ENCODE measurements at places on chromosomes 6 and 20.

GRCh38 chr20:38307371-38308046, 3.6 kb downstream of the BPI start:
- DNase-seq: no peak

DNA sequence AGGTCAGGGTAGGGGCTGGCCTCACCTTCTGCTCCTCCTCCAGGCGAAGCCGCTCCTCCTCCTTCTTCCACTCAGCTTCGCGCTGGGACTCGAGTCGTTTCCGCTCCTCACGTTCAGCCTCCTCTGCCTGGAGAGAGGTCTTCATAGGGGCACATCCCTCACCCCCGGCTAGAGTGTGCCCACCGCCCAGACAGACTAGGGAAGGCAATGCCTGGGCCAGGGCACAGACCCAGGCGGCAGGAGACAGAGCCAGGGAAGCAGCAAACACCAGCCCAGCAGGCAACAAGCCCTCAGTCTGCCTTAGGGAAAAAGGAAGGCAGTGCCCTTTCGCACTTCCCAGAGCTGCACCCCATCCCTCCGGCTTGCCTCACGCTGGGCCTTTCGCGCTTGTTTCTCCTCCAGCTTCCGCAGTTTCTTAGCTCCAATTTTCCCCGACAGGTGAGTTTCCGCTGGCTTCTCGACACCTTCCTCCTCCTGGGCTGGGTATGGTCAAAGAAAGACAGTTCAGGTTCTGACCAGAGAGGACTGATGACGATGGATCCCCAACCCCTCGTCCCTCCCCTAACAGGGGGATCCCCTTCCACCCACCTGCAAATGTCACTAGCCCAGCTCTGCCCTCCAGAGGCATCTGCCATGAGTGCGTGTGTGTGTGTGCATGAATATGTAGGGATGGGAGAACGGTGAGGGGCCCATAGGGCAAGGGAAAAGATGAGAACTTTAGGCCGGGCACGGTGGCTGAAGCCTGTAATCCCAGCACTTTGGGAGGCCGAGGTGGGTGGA, 4.3 kb downstream of the DDRGK1 start:
- DNase-seq: no peak

DNA sequence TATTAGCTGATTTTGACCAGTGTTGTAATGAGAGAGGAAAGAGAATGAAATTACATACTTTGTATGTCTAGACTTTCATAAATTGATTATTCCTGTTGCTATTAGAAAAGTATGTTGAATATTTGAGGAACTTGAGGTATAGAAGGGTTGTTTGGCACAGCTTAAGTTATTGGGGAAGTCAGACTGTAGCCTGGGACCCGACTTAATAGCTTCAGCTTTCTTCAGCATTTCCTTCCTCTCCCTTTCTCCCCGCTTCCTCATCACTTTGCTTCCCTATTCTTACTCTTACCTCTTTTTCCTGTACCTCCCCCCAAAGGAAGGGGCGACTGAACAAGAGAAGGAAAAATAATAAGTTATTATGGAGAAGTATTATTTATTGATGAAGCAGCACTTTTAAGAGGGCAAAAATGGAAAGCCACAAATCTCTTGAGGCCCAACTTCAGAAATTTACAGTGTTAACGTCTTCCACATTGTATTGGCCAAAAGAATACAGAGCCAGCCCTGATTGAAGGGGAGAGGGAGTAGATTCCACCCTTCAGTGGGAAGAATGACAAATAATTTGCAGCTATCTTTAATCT, 7.4 kb downstream of the SENP6 start:
- no peak for DNase-seq

- DNase-seq: no peak
Measured at GRCh38 chr6:88890860-88891845, 72.3 kb downstream of the RNGTT start.

DNA sequence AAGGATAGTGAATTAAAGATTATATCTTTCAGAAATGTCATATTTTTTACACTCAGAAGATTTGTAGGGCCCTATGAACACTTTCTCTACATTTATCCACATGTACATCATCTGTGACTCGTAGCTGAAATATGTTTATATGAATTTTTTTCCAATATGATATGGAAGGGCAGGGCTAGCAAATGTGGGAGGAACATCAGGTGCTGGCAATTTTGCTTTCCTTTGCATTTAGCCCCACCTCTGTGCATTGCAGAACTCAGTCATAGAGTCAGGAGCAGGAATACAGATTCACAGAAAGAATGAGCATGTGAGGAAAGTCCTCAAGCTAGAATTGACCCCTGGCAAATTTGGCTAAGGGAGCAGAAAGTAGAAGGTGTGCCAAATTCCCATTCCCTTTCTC, 129.9 kb downstream of the CRYBG1 start:
- DNase-seq: no peak

DNA sequence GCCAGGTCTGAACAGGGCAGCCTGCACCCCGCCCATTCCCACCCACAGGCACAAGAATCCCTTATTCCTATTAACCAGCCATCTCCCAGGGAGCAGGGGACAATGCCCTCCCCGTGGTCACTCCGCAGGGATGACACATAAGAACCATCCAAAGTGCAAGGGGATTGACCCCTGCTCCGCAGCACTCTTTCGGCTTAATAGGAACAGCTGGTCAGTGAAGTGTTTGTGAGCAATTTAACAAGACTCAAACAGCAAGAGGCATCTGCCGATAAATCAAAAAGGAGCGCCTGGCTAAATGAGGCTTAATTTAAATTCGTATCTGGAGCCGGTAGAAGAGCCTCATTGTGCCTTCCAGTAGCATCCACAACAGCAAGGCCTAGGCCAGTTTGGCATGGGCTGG, 389.4 kb downstream of the RNGTT start:
- DNase-seq: no peak

- DNase-seq: no peak
Measured at GRCh38 chr6:19812512-19813119, 24.6 kb upstream of the ID4 start.

DNA sequence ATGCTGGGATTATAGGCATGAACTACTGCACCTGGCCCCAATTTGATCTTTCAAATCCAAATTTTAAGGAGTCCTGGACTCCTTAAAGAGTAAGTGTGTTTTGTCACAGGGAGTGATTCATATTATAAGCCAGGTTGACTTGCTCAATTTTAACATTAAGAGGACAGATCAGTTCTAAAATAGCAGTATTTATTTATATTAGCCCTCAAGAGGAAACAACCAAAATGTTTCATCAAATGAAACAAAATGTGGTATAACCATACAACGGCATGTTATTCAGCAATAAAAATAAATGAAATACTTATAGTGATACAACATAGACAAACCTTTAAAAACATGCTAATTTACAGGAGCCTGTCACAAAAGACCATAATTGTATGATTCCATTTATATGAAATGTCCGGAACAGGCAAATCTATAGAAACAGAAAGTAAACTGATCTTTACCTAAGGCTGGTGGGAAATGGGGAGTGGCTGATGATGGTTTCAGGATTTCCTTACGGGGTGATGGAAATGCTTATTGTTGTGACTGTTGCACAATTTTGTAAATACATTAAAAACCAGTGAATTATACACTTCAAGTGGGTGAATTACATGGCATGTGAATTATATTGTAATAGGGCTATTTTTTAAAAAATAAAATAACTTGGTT, 637.4 kb downstream of the MMUT start:
- no peak for DNase-seq

GRCh38 chr6:1407499-1407990, 18.2 kb downstream of the FOXF2 start:
- no peak for DNase-seq

DNA sequence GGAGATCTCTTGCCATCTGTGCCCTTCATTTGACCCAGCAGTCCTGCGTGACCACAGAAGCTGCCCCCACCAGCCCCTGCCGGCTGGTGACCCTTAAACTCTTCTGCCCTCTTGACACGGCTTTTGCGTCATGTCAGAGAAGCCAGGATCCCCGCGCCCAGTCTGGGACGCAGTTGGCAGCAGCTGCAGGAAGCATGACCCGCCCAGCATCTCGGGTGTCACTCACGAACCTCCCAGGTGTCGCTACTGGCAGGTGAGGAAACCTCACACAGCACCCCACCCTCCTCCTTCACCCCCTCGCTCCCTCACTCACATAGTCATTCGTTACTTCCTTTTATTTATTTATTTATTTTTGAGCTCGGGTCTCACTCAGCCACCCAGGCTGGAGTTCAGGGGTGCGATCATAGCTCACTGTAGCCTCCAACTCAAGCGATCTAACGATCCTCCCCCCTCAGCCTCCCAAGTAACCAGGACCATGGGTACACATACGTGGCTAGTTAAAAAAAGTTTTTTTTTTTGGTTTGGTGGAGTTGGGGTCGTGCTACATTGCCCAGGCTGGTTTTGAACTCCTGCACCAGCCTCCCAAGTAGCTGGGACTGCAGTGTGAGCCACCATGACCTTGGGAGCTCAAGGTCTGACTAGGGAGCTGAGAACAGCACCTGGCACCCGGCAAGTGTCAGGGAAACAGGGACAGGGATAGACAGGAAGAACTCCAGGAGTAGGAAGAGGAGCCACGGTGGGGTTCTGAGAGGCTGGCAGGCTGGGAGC, 14.1 kb upstream of the SPDEF start:
- DNase-seq: no peak

DNA sequence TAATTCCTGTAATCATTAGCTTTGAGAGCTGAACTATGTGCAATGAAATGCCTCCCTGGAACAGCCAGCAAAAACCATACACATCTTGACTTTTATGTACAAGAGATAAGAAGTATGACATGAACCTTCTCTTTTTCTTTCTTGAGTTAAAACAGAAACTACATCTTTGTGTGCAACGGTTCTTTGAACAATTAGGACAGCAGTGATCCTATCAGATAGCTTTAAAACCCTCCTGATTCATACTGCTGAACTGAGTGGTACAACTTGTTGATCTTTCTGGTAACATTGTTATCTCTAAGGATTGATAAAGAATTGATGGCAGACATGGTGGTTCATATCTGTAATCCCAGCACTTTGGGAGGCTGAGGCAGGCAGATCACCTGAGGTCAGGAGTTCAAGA, 43.4 kb downstream of the TRAF3IP2 start:
- DNase-seq: no peak

All from omental fat pad (tissue), 4 donors.